ENCODE measurements at places on chromosomes 1 and 21. TPM values are rescaled to one million over a fixed set of nuclear protein-coding genes. Genes with fewer than 3 reads are reported as not detected.

RASSF5 gene
- total RNA-seq, result 5.3 TPM

RIMKLA gene
- 7.5 TPM for total RNA-seq

ATF3 gene
- 13.7 TPM for total RNA-seq

MIXL1 gene
- total RNA-seq, result not detected
